ENCODE measurements at places on chromosomes 5 and 9.

GRCh38 chr5:144538845-144539244 lies 368.2 kb downstream of the KCTD16 start:
- no peak for ATAC-seq

DNA sequence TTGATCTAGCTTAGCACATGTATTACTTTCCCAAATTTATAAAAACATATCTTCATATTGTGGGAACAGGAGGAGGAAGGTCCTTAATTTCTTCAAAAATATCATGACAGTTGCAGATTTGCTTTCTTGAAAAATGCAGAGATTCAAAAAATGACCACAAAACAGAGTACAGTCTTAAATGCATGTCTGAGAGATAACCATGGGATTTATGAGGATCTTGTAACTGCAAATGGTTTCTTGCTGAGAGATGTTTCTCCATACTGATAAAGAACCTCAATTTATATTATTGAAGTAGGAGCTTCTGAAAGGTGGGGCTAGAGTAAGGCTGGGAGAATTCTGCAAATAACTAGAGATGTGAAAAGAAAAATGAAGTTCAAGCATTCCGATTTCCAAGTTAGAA lies 83.2 kb downstream of the CDH18 start:
- ATAC-seq = no peak

DNA sequence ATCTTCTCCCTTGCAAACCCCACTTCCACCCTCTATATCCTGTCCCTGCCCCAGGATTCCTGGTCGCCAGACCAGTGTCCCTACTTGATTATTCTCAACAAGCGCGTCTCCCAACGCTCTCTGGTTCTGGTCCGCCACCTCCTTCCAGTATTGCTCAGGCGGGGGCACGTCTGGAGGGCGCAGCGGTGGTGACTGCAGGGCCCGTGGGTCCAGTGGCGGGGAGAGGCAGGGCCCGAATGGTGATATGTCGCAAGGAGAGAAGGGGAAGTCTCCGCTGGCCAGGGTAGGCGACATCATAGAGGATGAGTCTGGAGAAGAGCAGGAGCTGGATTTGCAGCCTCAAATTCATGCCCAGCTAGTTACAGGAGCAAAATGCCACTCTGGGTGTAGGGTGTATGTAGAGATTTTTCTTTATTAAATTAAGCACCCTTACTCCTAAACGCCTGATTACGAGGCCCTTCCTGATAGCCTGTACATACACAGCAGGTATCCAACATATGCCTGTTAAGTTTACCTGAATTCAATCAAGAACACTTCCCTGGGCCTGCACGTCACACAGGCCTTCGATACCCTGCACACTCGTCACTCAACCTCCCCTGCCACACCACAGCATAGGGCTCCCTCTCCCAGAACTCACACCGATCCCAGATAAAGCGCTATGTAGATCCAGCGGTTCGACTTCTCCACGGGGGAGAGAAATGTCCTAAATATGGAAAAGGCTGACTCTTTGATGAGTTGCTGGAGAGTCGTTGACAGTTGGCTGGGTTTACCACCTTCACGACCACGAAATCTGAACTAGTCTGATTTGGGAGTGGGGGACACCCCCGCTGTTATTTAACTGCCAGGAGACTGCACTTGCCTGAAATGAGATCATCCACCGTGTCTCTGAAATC lies 4.8 kb downstream of the MCIDAS start:
- ATAC-seq = no peak

GRCh38 chr5:68191083-68191791 lies 24.3 kb upstream of the PIK3R1 start:
- no peak for ATAC-seq

- no peak for ATAC-seq
These were observed 192.9 kb upstream of the CCNH start for GRCh38 chr5:87605663-87606062.

DNA sequence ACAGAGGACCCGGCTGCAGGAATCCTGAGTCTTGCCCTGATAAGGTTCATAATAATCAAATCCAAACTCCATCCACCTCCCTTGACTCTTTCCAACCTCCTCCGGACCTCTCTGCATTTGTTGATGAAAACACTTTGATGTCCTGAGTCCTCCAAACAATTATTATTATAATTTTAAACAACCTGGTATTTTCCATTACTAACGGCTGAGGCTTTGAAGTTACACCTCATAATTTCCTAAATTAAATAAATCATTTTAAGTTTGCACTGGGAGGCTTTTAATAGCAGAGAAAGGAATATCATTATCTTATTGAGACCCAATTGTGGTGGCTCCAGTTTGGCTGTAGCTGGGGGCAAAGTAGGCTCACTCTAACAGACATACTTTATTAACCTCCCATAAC lies 9.5 kb downstream of the MSX2 start:
- ATAC-seq = no peak

DNA sequence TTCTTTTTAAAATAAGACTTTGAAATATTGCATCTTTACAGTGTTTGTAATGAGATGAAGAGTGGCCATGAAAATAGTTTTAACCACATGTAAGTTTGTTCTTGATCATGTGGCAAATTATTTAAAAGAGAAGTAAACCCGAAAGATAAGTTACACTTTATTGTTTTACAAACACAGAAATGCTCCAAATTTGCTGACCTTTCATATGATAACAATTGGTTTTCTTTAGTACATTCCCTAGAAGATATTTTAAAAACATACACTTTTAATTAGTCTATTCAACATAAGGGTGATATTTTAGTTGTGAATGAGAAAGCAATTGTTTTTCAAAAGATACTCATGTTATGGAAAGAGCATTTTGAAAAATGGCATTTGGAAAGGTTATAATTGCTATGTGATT lies 287.7 kb downstream of the PSAT1 start:
- ATAC-seq = no peak

DNA sequence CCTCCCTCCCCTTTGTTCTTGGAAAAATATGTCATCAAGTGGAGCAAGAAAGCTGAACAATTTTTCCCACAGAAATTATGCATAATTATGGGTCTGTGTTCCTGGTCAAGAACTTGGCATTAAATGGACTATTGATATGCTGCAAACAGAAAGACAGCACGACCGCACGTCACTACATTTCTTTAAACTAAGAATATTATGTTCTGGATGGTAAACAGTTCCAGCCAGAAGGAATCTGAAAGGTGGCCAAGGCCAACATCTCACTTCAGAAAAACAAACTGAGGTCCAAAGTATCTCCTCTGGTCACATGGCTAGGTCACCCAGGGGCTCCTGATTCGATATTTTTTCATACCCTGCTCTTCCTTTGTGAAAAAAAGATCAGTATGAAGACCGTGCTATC lies 173.3 kb upstream of the GAS1 start:
- ATAC-seq = no peak

GRCh38 chr9:92507496-92507895 lies 25.2 kb upstream of the ASPN start:
- no peak for ATAC-seq

DNA sequence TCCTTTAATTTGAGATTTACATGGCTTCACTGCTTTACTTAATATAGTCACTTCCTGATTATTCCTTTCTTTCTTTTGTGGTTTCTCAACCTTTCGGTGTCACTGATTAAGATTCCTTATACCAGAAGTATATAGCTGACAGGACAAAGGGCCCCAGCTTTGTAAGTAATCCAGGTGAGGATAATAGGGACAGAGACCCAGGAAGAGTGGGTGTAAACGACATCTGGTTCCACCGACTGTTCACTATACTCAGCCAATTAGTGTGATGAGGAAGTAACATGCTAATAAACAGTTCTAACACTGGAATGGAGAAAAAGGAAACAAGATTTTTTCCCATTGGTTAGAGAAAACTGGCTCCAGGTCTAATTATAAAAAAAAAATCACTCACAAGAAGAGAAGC lies 286.3 kb upstream of the EFNA5 start:
- ATAC-seq = no peak

GRCh38 chr9:4517274-4517673 lies 27.0 kb downstream of the SLC1A1 start:
- no peak for ATAC-seq

- no peak for ATAC-seq
These were observed 31.0 kb upstream of the TENT4A start for GRCh38 chr5:6682239-6682638.

- ATAC-seq = no peak
These were observed 130.1 kb upstream of the EPB41L4A start for GRCh38 chr5:112549127-112549526.

DNA sequence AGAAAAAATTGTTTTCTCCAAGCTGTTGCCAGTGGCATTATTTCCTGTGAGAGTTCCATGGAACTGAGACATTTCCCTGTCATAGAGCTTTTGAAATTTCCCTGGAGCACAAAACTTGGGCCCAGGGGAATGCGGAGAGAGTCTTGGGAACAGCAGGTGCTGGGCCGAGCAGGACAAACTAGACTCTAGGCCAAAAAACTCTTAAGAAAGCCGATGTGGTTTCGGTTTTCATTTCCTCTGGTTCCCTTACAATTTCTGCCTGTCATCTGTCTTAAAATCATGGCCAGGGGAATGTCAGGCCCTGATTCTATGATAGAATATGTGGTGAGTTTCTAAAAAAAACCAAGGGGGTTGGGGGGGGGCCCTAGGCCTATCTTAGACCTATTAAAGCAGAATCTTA lies 4.6 kb downstream of the SLC35A4 start:
- ATAC-seq = no peak

GRCh38 chr5:55700745-55701144 lies 11.4 kb downstream of the SLC38A9 start:
- ATAC-seq = no peak

- ATAC-seq = no peak
These were observed 92.3 kb downstream of the STRBP start for GRCh38 chr9:123175854-123176629.

DNA sequence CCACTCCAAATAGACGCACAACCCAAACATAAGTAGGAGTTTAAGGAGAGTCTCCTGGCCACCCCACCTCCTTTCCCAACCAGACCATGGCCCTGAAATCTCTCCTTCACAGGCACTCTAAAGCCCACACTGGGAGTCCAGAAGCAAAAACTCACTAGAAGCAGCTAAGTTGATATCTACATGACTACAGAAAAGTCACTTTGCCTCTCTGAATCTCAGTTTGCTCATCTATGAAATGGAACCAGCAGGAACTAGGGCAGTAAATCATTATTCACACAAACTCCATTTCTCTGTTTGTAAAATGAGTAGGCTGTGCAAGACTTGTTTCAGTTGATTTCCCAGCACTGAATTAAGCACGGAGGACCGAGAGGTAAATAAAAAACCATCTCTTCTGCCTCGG lies 4.1 kb upstream of the WWC1 start:
- ATAC-seq = no peak

GRCh38 chr9:124452841-124453585 lies 2.8 kb downstream of the ADGRD2 start:
- ATAC-seq = no peak

Data from SK-N-SH treated with all-trans-retinoic acid at 6 μM for 48 hours (cell line).